ENCODE measurements at places on chromosomes 2 and 18. TPM values are rescaled to one million over a fixed set of nuclear protein-coding genes. Genes with fewer than 3 reads are reported as not detected.

DNA sequence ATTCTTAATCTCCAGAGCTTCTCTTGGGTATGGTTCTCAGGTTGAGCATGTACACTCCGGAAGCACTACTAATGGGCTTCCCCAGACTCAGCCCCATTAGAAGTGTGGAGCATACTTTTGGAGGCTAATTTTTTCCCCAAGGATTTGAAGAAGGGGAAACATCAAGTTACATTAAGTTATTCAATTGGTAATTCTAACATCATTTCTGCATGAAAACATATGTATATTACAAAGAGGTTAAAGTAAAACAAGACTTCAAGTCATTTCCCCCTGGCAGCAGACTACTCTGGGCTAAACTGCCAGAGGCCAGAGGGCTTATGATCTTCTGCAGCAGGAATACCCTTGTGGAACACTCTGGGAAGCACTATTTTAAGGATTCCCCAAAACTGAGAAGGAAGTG, 227.7 kb upstream of the STK17B start:
- DNase-seq = no peak
- H3K27ac ChIP-seq = no peak overlapping the region
- H3K4me1 ChIP-seq = peaks cover 14% of the 10 kb centered on the region
- no peaks in the 10 kb centered on the region for H3K27me3 ChIP-seq
- H3K36me3 ChIP-seq = no peaks in the 10 kb centered on the region

DNA sequence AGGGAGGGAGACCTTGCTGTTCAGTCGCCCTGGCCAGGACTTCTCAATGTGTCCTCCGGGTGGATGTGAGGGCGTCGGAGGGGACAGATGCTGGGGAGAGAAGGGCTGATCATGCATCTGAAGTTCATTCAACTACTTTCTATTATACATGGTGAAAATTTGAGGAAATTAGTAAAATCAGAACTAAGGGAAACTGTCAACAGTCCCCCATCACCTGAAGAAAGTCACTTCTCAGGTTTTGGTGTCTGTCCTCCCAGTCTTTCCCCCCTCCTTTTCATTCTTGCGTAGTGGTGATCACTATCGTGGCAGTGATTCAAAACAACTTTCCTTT, 17.4 kb upstream of the ACKR3 start:
- no peak overlapping the region for H3K27ac ChIP-seq
- H3K27me3 ChIP-seq = no peaks in the 10 kb centered on the region
- no peaks in the 10 kb centered on the region for H3K36me3 ChIP-seq
- no peak for DNase-seq

DNA sequence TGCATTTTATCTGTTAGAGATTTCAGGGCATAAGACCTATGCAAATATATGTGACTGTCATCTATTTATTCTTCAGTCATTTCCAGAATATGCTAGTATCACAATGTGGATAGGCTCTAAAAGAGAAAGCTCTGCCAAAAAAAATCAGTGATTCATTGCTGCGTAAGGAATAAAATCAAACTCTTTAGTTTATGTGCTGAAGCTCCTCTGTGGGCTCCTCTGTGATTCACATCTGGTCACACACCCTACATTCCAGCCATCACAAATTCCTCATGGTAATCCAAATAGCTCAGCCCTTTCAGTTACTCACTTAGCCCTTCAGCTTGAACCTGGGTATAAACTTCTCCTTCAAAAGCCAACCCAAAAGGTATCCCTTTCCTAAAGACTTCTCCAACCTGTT, 21.4 kb downstream of the DLGAP1 start:
- no peaks in the 10 kb centered on the region for H3K36me3 ChIP-seq
- DNase-seq = no peak
- no peak overlapping the region for H3K4me3 ChIP-seq
- H3K4me1 ChIP-seq = no peaks in the 10 kb centered on the region

DNA sequence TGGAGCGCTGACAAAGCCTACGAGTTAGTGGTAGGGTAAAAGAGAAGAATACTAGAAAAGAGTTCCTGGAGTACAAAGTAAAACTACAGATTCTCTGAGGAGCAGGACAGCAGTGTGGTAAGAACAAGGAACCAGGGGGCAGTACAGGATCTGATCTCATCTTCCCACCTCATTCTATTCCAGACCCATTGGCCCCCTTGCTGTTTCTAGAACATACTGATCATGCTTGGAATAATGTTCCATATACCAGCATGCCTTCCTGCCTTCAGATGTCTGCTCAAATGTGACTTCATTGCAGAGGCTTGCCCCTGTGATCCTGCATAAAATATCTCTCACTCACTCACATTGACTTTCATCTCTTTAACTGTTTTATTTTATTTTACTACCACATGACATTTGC, 19.3 kb downstream of the MSGN1 start:
- no peak for DNase-seq
- no peak overlapping the region for H3K4me3 ChIP-seq
- H3K27me3 ChIP-seq = no peaks in the 10 kb centered on the region

DNA sequence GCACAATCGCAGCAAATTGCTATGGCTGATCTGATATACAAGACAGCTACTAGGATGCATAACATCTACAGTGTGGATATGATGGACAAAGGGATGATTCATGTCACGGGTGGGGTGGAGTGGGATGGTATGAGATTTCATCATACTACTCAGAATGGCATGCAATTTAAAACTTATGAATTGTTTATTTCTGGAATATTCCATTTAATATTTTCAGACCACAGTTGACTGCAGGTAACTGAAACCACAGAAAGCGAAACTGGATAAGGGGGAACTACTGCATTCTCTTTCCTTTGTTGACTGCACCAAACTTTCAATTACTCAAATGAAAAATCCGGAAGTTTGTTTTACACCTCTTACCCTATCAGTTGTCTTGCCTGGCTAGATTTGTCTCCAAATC, 94.4 kb upstream of the NEUROD1 start:
- DNase-seq = no peak
- H3K27me3 ChIP-seq = no peaks in the 10 kb centered on the region
- H3K4me3 ChIP-seq = no peak overlapping the region
- no peaks in the 10 kb centered on the region for H3K4me1 ChIP-seq

The NAT8 gene
- total RNA-seq = 0.66 TPM

The GRP gene
- not detected for total RNA-seq

The LYG2 gene
- not detected for total RNA-seq

- H3K36me3 ChIP-seq = no peaks in the 10 kb centered on the region
- no peak overlapping the region for H3K27ac ChIP-seq
- H3K4me3 ChIP-seq = no peak overlapping the region
- DNase-seq = peak; percentile 59
Measured at GRCh38 chr2:238891457-238892203, 43.7 kb downstream of the TWIST2 start.

- H3K27me3 ChIP-seq = no peaks in the 10 kb centered on the region
- peaks cover under 1% of the 10 kb centered on the region for H3K36me3 ChIP-seq
- H3K4me1 ChIP-seq = no peaks in the 10 kb centered on the region
- DNase-seq = no peak
- no peak overlapping the region for H3K4me3 ChIP-seq
Measured at GRCh38 chr2:36486521-36487044, 111.4 kb downstream of the FEZ2 start.

DNA sequence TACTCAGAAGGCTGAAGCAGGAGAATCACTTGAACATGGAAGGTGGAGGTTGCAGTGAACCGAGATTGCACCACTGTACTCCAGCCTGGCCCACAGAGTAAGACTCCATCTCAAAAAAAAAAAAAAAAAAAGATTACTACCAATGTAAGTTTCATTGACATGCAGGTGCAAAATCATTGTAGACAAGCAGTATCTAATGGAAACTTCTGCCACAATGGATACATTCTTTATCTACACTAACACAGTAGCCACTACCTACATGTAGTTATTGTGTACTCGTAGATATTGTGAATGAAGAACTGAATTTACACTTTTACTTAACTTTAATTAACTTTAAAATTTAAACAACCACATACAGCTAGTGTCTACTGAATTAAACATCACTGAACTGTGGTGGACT, 10.6 kb downstream of the PPP3R1 start:
- no peak for DNase-seq
- peaks cover 100% of the 10 kb centered on the region for H3K4me1 ChIP-seq
- no peak overlapping the region for H3K27ac ChIP-seq
- no peak overlapping the region for H3K4me3 ChIP-seq
- H3K27me3 ChIP-seq = no peaks in the 10 kb centered on the region

DNA sequence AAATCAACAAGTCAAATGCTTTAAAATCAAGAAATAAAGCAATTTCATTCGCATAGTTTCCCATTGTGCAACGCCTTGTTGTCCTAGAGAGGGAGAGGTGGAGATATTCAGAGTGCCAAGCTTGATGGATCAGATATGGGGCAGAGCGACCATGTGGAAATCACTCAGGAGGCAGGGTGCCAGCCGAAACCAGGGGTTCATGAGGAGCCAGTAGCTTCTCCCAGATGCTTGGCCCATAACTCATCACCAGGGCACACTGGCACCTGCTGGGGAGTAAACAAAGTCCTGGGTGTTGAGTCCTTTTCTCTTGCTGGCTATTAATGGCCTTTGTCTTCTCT, 53.0 kb upstream of the ASAP2 start:
- H3K4me1 ChIP-seq = peaks cover 10% of the 10 kb centered on the region
- H3K36me3 ChIP-seq = no peaks in the 10 kb centered on the region
- peak; percentile 17 for DNase-seq
- peaks cover 8% of the 10 kb centered on the region for H3K27me3 ChIP-seq

DNA sequence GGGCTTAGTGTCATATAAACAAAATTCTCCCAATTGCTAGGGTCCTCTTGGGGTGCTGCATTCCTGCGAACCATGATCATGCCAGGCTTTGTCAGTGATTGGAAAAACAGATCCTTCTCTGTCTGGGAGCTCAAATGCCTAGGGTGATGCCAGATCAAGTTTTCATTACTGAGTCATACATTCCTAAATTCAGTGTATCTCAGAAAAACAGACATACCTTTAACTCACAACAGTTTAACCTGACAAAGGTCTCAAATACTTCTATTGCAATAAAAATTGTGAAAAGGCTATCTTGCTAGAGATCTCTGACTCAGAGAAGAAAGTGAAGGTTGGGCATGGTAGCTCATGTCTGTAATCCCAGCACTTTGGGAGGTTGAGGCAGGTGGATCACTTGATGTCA, 86.9 kb downstream of the SH3YL1 start:
- no peaks in the 10 kb centered on the region for H3K27me3 ChIP-seq
- peaks cover 19% of the 10 kb centered on the region for H3K4me1 ChIP-seq
- H3K4me3 ChIP-seq = no peak overlapping the region
- no peak overlapping the region for H3K27ac ChIP-seq
- DNase-seq = no peak

The TDRD15 gene
- total RNA-seq = 0.86 TPM

GRCh38 chr2:61471905-61472805, 1.3 kb upstream of the USP34 start:
- DNase-seq = no peak
- peaks cover 20% of the 10 kb centered on the region for H3K4me1 ChIP-seq
- H3K36me3 ChIP-seq = peaks cover 6% of the 10 kb centered on the region
- H3K27me3 ChIP-seq = no peaks in the 10 kb centered on the region

The CRYGD gene
- total RNA-seq = not detected

DNA sequence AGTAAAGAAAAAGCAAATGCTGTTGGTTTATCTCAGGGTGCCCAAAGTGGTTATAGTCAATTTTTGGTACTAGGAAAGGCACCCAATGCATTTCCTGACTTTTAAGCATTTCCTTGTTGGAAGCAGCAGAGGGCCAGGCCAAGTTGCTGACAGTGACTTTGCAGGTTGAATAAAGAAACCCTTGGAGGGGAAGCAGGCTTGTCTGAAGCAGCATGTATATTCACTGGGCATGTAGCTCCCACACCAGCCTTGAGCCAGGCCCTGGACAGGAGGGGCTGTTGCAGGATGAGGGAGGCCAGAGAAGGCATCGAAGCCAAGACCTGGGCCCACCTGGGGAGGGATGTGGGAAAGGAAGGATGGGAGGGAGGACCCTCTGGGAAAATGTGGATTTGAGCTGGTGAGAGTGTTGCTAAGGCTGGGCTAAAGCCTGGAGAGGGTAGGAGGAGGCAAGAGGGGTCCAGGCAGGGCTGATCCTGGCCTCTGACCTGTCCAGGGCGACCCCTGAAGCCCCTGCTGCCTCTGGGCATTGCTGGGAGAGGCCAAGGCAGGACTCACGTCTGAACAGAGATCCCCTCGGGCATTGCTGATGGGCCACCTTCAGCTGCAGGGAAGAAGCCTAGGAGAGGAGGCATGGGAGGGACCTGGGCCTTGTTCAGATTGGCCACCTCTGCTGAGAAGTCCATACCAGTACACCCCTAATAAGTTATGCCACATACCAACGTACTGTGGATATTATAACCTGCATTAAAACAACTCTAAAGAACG, 79.6 kb downstream of the STPG4 start:
- peak overlapping the region; percentile 42 for H3K27ac ChIP-seq
- DNase-seq = no peak
- H3K36me3 ChIP-seq = no peaks in the 10 kb centered on the region
- no peak overlapping the region for H3K4me3 ChIP-seq
- H3K27me3 ChIP-seq = no peaks in the 10 kb centered on the region

DNA sequence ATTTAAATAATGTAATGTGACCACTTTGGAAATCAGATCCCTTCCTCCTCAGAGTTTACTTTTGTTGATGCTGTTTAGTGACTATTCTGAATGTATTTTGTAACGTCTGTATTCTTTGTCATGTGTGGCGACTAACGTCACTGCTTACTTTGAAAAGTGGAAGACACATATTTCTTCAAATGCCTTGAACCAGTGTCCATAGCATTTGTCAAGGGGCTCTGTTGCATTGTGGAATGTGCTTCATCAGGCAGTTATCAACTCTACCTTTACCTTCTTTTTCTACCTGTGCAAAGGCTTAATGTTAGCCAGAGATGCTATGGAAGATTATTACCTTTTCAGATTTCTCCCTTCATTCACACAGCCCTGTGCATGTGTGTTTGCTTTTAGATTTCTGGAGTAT, 162.4 kb downstream of the ZNF407 start:
- no peaks in the 10 kb centered on the region for H3K4me1 ChIP-seq
- no peaks in the 10 kb centered on the region for H3K36me3 ChIP-seq
- no peak overlapping the region for H3K27ac ChIP-seq
- no peak for DNase-seq

DNA sequence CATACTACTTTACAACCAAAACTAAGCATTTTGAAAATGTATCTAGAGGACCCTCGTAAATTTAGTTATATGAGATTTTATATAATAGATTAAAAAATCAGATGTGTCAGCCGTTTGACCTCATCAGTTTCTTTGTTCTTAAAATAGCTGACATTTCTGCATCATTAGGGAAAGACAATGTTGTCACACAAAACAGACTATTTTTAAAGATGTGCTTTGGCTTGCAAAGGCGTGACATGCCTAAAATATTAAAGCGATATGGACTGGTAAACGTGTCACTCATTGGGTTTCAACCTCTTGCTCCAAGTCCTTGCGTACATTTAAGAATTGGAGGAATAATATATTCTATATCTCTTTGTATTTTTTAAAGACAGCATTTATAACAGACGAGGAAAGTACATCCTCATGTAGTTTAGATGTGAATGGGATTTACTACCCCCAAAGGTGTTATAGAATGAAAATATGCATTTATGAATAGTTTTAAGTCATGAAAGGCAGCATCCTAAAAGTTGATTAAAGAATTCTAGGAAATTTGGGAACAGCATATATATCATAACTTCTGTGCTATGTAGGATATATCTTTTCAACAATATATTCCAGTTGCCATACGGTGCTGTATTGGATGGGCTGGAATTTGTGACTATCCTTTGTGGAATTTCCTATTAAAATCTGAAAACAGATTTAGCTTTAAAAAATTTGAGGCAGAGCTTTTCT, 3.8 kb downstream of the MYL12A start:
- H3K36me3 ChIP-seq = peaks cover 41% of the 10 kb centered on the region
- H3K4me3 ChIP-seq = no peak overlapping the region
- H3K27ac ChIP-seq = peak overlapping the region; percentile 96
- no peaks in the 10 kb centered on the region for H3K27me3 ChIP-seq

GRCh38 chr2:163878718-163879117, 142.9 kb upstream of the FIGN start:
- DNase-seq = no peak
- H3K27ac ChIP-seq = no peak overlapping the region
- H3K4me3 ChIP-seq = no peak overlapping the region
- H3K27me3 ChIP-seq = no peaks in the 10 kb centered on the region

The ITGB6 gene
- not detected for total RNA-seq

Measured in spleen (tissue), 13 donors.